ENCODE measurements at places on chromosomes 4 and X. TPM values are rescaled to one million over a fixed set of nuclear protein-coding genes. Genes with fewer than 3 reads are reported as not detected.

- no peak for DNase-seq
Measured at GRCh38 chr4:8737601-8738279, 133.9 kb downstream of the HMX1 start.

- DNase-seq = peak; percentile 94
Measured at GRCh38 chr4:129384974-129385373, 289.0 kb downstream of the C4orf33 start.

Gene NUDT10
- 0.79 TPM for total RNA-seq

GRCh38 chr4:168408620-168409019 is 71.7 kb downstream of the DDX60L start:
- peak; percentile 80 for DNase-seq

Gene CXCR3
- not detected for total RNA-seq

Gene RHOXF2B
- not detected for total RNA-seq

- DNase-seq = peak; percentile 19
Measured at GRCh38 chr4:102735582-102735981, 25.2 kb downstream of the MANBA start.

- DNase-seq = no peak
Measured at GRCh38 chrX:13386636-13387035, 66.8 kb upstream of the ATXN3L start.

GRCh38 chr4:121200795-121201472 is 36.8 kb upstream of the TNIP3 start:
- no peak for DNase-seq

DNA sequence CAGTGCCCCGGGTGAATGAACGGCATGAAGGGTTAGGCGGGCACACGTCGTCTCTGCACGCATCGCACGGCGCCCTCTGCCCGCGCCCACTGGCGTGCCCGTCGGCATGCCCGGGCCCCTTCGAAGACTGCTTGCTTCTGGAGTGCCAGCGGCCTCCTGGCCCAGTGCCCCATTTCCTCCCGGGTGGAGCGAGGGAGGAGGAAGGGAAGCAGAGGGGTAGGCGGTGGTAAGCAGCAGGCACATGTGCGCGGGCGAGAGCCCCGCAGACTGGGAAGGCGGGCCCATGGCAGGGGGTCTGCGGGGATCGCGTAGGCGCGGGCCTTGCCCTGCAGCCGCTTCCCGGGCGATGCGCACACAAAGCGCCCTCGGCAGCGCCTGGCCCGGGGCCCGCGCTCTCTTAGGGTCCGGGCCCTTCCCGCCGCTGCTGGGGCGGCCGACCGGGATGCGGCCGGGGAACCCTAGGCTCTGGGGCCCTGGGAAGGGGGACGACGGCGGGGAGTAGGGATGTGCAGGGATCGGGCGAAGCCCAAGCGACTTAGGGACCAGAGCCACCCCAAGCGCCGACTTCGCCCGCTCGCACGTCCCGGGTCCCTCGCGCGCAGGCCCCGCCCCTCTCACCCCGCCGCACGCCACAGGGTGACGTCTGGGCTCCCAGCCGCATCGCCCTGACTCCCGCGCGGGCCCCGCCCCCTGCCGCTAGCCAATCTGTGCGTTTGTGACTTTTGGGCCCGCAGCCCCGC is 866 bp upstream of the EMD start:
- peak; percentile 54 for DNase-seq

Gene ITM2A
- 1.8 TPM for total RNA-seq

- no peak for DNase-seq
Measured at GRCh38 chr4:150164055-150164454, 85.8 kb downstream of the DCLK2 start.

Gene SEPTIN11
- total RNA-seq = 49.5 TPM

Gene BTK
- total RNA-seq = not detected

Gene CENPI
- total RNA-seq = 1.6 TPM

Gene CXCL5
- total RNA-seq = 0.51 TPM

DNA sequence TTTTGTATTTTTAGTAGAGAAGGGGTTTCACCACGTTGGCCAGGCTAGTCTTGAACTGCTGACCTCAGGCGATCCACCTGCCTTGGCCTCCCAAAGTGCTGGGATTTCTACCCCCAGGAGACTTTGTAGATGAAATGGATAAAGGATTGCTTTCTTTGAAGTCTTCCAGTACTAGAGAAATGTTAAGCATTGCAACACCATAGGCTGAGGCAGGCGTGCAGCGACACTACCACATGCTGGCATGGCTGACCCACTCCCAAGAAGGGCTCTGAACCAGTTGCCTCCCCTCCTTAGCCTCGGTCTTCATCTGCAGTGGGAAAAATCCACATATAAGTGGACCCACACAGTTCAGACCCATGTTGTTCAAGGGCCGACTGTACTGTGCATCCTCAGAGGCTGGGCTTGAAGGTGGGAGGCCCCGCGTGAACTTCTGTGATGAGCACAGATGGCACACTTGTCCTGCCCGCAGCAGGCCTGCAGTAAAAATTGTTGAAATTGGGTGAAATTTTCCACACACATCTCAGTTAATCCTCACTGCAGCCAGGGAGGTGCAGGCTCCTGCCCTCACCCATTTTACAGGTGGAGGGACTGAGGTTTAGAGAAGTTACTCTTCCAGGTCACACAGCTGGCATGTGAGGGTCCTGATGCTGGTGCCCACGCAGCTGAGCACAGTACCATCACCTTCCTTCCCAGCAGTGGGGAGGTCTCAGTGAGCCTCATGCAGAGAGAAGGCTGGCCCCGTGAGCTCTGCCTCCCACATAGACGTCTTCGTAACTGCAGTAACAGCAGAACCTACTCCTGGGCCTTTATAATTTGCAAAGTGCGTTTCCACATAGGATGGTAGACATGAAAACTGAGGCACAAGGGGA is 35.5 kb downstream of the HTRA3 start:
- DNase-seq = no peak

- DNase-seq = no peak
Measured at GRCh38 chr4:8524595-8525382, 55.4 kb upstream of the GPR78 start.

DNA sequence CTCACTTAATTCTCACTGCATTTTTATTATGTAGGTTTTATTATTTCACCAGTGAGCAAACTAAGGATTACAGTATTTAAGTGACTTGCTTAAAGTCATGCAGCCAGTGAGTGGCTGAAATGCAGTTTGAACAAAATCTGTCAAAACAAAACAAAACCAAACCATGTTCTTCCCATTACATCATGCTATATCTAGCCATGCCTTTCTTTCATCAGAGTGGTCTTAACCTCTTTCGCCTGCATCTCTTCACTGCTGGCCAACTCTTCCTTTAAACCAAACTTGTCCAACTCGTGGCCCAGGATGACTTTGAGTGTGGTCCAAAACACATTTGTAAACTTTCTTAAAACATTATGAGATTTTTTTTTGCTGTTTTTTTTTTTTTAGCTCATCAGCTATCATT is 223.2 kb downstream of the PCDH7 start:
- DNase-seq = no peak

DNA sequence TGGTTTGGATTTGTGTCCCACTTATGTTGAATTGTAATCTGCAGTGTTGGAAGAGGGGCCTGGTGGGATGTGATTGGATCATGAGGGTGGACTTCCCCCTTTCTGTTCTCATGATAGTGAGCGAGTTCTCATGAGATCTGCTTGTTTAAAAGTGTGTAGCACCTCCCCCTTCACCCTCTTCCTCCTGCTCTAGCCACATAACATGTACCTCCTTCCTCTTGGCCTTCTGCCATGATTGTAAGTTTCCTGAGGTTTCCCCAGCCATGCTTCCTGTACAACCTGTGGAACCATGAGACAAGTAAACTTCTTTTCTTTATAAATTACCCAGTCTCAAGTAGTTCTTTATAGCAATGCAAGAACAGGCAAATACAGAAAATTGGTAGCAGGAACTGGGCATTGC is 138.7 kb downstream of the INPP4B start:
- DNase-seq = no peak

- DNase-seq = peak; percentile 84
Measured at GRCh38 chrX:10569946-10570345, 50.4 kb downstream of the MID1 start.

DNA sequence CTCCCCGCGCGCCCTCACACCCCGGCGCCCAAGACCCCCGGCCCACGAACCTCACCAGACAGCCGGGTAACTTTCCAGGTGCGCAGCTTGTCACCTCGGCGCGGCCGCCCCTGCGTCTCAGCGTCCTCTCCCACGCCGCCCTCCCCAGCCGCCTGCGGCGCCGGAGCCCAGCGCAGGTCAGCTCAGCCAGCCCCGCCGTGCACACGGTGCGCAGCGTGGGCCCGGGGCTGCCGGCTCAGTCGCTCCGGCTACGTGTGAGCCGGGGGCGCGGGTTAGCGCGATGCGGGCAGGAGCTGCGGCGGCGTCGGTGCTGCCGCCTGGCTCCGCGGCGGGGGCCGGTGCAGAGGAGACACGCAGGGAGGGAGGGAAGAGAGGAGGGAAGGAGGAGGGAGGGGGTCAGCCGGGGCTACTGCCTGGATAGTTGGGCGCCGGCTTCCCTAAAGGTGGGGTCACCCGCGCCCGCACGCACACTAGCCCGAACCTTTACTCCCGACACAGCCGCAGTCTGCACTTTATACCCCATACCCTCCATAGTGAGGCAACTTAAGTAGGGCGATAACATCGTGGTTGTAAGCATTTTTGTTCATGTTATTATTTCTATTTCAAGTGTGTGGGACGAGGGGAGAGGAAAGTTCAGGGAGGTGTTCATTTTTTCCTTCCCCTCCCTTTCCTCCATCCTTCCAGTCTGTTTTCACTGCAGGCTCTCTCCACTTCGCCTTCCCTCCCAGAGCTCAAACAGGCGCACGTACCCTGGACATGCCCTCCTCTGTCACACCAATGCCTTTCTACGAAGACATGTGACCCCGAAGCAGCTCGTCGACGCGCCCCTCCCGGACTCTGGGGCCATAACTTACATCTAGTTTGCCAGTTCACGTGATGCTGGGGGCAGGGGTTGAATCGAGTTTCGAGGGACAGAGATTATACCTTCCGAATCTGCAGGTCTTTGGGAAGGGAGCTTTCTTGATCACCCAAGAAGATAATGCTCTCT is at the start of gene PRKG2:
TSS of gene PRKG2 (minus strand) at position 342 of the 988 bp plus-strand sequence. CDS start 10,175 bp downstream, outside the sequence.
- DNase-seq = no peak

DNA sequence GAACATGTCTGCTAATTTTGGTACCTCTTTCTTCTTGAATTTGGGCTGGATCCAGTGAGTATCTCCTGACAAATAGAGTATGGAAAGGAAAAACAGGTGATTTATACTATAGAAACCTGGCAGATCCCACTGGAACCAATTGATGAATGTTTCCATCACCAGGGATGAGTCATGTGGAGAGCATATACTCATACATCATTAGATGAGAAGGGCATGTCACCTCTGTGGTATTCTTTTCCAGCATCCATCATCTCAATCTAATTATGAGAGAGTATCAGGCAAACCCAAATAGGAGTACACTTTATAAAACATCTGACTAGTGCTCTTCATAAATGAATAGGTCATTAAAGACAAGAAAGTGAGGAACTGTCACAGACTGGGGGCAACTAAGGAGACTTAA is 90.7 kb downstream of the CLDN22 start:
- peak; percentile 42 for DNase-seq

Gene TLR1
- 0.13 TPM for total RNA-seq

- no peak for DNase-seq
Measured at GRCh38 chrX:13759152-13759718, 24.7 kb downstream of the OFD1 start.

DNA sequence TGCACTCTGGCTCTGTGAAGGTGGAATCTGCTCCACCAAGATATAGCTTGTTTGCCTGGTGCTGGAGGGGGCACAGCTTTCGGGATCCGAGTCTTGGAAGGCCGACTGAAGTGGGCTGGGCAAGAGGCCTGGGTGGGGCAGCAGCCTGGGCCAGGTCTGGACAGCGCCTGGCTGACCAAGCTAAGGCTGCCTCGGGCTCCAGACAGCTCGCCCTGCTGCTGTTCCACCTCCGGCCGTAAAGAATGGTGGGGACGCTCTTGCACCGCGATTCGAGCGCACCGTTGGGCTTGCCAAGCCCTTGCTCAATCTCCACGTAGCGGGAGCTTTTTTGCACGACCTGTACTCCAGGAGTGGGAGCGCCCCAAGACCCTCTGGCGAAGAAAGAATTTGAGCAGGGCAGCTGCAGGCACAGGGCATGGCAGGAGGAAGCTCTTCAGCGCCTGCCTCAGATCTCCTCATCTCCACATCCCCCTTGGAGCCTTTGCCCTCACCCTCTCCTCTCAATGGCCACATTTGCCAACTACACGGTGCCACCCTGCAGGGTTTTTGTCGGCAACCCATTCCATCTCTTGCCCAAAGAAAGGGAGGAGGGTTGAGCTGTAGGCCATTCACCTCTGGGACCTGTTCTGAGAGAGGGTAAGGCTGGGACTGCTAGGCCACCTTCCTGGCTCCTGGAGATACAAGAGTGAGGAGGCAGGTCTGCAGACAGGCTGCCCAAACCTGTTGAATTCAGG is 18.9 kb downstream of the CNGA2 start:
- DNase-seq = peak; percentile 34

Gene SASH3
- total RNA-seq = not detected

GRCh38 chr4:17760626-17761025 is 20.8 kb downstream of the FAM184B start:
- no peak for DNase-seq

- peak; percentile 31 for DNase-seq
Measured at GRCh38 chrX:100864657-100865391, 9.3 kb downstream of the NOX1 start.

GRCh38 chrX:44596277-44596676 is 53.6 kb upstream of the FUNDC1 start:
- no peak for DNase-seq

Gene CHM
- 15.6 TPM for total RNA-seq

DNA sequence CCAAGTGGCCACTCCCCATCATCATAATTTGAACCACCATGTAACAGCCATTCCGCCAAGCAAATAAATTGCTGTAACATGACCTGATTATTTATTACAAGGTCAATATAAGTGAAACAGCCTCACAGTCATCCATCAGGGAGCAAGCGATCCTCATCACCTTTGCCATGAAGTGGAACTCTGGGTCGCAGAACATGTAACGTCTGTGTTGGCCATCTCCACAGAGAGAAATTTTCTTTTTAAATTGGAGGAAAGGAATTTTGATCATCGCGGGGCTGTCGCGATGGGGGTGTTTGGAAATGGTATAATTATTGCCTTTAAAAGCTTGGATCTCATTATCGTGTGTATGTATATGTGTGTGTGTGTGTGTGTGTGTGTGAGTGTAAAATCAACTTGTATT is 90.2 kb downstream of the SHOX start:
- no peak for DNase-seq

- DNase-seq = no peak
Measured at GRCh38 chr4:130233377-130234047, 1137.6 kb downstream of the C4orf33 start.

DNA sequence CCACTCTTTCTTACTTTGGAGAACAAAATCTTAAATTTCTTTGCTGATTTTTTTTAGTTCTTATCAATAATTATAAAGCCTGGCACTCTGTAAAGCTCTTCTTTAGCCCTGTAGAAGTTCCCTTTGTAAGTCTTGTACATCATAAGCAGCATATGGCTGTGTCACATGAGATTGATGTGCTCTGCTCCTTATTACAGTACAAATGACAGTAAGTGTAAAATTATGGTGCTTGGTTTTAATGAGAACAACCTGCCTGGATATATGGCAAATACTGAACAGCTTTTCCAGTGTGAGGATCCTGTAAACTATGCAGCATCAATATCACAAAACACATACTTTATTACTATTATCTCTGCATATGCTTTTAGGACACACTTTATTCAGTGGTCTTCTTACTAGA is 145.9 kb upstream of the GNPDA2 start:
- DNase-seq = no peak

Measured in bronchial epithelial cell (primary cell).